ENCODE measurements at places on chromosomes 11 and 22.

DNA sequence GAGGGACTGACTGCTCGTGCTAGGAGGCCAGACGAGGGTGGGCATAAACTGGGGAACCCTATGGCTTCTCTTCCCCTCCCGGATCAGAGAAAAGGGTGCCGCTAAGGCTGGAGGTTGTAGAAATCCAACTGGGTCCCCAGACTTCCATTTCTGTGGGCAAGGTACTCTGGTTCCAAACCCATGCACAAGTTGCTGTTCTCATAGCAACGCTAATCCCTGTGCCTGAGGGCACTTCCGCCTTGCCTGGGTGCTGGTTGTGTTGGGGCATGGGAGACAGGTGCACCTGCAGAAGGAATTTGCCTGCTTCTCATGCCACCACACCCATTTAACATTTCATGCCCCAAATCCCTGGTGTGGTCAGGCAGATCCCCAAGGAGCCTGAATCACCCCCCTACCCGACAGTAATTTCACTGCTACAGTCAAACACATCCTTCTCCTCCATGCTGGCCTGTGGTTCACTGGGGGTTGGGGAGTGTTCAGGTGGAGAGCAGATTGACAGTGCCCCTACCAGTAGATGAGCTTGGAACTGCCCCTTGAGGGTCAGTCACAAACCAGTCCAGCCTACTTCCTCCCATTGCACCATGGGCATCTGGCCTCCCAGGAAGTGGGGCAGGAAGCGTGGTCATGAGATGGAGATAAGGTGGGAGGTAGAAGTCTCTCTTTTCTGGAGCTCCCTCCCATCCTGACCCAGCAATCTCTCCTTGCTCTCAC lies 1.2 kb downstream of the C2CD2L start:
- DNase-seq, result peak; percentile 68

GRCh38 chr11:57430952-57431351 lies 4.0 kb upstream of the SLC43A3 start:
- DNase-seq, result no peak

- DNase-seq, result no peak
Observed at GRCh38 chr11:64378335-64378880, 19.4 kb downstream of the RPS6KA4 start.

DNA sequence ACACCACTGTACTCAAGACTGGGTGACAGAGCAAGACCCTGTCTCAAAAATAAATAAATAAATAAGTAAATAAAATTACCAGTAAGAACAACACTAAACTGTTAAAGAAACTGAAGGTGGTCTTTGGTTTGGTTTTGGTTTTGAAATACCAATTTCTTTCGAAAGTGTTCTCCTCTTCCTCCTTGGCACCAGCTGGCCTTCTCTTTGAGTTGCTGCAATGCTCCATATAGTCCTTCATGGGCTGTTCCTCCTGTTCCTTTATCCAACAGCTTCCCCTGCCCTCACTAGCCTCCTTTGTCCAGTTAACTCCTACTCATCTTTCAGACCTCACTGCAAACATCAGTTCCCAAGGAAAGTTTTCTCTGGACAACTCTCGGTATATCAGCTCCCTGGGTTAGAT lies 5.0 kb upstream of the UVRAG start:
- DNase-seq, result no peak

GRCh38 chr11:43576803-43577521 lies 103.6 kb upstream of the HSD17B12 start:
- DNase-seq, result peak; percentile 71

- no peak for DNase-seq
Observed at GRCh38 chr22:19110646-19111045, 11.6 kb downstream of the DGCR2 start.

DNA sequence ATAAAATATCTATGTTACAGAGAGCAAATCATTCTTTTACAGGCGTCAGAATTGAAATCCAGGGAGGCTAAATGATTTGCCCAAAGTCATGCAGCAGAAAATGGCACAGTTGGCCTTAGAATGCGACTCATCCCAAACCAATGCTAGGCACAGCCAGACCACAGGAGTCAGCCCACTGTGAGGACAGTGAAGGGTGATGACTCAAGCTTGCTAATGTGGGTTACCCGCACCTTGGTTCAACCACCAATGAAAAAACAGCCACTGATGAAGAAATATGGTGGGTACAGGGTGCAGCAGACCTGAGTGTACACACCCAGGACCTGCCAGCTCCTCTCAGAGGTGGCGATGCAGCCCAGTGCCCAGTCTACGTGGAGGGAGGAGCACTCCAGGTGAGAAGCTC lies 89.7 kb downstream of the ZC3H12C start:
- DNase-seq, result no peak

DNA sequence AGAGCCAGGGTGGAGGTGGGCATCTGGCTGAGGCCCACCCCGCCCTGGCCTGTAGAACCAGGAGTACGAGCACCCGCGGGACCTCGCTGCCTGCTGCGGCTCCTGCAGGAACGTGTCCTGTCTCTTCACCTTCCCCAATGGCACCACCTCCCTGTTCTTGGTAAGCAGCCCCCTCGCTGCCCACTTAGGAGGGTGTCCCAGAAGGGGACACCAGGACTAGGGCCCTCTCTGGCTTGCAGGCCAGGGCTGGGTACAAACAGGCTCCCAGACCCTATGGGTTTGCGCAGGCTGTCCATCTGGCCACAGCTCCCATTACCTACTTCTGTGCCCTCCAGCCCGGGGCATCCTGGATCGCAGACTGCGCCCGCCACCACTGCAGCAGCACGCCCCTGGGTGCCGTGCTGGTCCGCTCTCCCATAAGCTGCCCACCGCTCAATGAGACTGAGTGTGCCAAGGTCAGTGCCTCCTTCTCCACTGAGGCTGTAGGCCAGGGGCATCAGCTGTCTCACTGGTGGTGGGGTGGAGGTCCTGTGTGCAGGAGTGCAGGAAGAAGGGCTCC lies 77.5 kb upstream of the MYOD1 start:
- DNase-seq, result no peak

GRCh38 chr11:41536021-41536568 lies 76.6 kb upstream of the LRRC4C start:
- DNase-seq, result no peak

DNA sequence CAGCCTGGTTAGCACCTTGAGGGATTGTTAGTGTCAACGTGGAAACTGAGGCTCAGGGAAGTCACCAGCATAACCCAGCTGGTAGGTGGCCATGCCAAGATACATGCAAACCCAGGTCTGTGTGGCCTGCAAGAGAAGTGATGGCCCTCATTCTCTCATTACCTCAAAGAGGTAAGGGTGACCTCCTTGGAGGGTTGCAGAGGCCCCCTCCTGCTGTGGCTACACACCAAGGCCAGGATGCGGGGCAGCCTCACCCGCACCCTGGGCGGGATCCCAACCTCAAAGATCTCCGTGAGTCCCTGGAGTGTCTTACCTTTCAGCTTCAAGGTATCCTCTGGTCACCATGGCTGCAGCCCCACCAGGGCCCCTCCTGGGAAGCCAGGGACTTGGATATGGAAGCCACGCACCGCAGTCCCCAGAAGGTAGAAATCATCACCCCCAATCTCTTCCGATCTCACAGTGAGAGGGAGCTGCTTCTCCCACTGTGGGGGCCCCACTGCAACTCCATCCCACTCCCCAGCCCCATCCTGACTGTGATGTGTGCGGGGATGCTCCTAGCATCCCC lies 95.4 kb downstream of the MORC2 start:
- no peak for DNase-seq

GRCh38 chr11:69294571-69295078 lies 670 bp downstream of the MYEOV start:
- DNase-seq, result peak; percentile 56

DNA sequence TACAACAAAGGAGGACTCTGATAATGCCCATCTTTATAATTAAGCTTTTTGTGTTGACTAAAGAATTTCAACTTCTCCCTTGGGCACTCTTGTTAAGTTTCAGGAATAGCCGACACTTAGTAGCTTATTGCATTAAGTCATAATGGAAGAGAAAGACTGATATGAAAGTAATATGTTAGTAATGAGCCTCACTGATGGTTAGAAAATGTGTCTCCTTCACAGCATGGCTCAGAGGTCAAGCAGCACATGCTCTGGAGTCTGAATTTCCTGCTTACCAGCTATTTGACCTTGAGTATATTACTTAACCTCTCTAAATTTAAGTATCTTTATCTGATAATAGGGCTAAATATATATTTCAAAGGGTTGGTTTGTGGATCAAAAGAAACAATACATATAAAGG lies 39.0 kb downstream of the PDGFD start:
- DNase-seq, result no peak

GRCh38 chr22:38963872-38964271 lies 6.5 kb downstream of the APOBEC3A start:
- no peak for DNase-seq

DNA sequence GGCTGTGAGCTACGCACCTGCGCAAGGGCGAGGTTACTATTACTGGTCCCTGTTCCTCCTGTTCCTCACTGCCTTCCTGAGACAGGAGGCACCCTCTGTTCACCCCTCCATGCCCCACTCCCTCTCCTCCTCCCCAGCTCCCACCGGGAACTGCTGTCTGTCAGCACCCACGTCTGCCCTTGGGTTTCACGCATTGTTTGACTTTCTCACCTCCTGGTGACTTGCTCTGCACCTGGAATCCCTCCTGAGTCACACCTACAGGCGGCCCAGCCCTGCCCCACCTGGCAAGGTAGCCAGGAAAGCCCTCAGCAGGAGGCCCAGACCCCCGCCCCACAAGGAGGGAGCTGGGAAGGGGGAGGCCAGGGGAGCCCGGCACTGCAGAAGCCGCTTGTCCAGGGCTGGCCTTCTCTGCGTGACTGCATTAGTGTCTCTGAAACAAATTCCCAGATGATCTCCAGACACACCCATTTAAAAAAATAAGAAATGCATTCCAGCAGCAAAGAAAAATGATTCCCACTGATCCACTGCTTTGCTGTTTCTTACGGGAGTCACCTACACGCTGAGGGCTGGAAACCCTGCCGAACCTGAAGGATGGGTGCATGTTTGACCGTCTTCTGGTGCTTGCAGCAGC lies 86.4 kb downstream of the CELSR1 start:
- DNase-seq, result no peak

DNA sequence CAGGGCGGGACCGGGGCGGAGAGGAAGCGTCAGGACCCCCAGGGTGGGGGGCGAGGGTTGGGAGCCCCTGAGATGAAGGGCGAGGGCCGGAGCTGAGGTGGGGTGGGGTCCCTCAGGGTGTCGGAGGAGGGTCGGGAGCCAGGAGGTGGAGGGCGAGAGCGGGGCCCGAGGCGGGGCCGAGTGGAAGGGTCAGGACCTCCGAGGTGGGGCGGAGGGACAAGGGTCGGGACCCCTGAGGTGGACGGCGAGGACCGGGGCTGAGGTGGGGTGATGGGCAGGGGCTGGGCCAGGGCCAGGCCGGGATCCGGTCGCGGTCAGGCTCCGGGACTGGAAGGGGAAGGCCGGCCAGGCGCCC lies 409 bp downstream of the SMC1B start:
- peak; percentile 85 for DNase-seq
